ENCODE measurements at places on chromosomes 7 and 10.

DNA sequence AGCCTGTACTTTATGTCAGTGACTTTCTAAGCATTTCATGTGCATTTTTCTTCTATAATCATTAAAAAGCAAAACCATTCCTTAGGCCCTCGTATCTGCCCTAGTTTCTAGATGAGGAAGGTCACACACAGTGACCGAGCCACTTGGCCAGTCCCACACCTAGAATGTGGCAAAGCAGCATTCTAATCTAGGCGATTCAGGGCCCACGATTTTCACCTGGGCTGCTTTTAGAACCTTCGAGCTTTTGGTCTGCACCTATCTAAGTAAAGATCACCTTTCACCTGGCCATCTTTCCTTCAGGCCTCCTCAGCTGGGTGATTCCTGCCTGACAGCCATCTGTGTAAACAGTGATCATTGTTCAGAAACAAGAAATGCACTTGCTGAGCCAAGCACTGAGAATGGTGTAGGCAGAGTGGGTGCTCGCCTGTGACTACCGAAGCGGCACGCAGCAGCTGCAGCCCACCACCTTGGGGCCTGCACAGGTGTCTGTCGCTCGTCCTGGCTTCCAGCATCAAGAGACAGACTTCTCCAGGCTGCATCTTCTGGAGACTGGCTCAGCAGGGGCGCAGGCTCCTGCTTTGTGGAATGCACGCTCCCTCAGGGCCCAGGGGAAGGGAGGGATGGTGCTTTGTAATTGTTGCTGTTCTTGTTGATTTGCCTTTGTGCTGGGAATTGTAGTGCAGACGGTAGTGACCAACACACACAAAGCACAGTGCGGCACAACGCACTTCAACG lies 149.0 kb upstream of the INSYN2A start:
- no peak for ATAC-seq

GRCh38 chr7:91568138-91568537 lies 303.9 kb downstream of the FZD1 start:
- no peak for ATAC-seq

- ATAC-seq: no peak
Measured at GRCh38 chr7:25151773-25152172, 26.7 kb upstream of the CYCS start.

GRCh38 chr10:132163278-132163765 lies 23.4 kb upstream of the DPYSL4 start:
- ATAC-seq: no peak

- ATAC-seq: no peak
Measured at GRCh38 chr7:13420726-13421125, 568.7 kb downstream of the ETV1 start.
